ENCODE measurements at places on chromosomes 3 and 15.

GRCh38 chr15:82178061-82178460 is 84.5 kb downstream of the EFL1 start:
- no peak for DNase-seq

GRCh38 chr3:80263260-80263659 is 495.5 kb upstream of the ROBO1 start:
- DNase-seq: peak; percentile 1

DNA sequence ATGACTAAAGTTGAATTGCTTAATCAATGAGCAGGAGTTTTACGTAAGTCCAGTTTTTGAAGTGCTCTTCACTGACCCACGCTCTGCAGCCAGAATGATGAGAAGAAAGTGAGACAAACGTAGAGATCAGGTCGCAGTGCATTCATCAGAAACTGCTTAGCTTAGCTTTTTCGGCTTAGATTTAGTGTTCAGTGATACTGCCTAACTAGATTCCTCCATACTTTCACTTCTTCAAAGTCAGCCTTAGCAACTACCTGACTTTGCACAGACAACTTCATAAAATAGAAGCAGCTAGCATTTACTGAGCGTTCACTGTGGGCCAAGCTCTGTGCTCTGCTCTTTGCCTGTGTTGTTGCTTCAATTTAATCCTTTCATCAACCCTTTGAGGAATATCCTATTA is 116.1 kb downstream of the KCNH8 start:
- no peak for DNase-seq

GRCh38 chr15:101293122-101293521 is 1.9 kb downstream of the SNRPA1 start:
- no peak for DNase-seq

GRCh38 chr3:140316868-140317400 is 360.9 kb upstream of the TRIM42 start:
- no peak for DNase-seq

DNA sequence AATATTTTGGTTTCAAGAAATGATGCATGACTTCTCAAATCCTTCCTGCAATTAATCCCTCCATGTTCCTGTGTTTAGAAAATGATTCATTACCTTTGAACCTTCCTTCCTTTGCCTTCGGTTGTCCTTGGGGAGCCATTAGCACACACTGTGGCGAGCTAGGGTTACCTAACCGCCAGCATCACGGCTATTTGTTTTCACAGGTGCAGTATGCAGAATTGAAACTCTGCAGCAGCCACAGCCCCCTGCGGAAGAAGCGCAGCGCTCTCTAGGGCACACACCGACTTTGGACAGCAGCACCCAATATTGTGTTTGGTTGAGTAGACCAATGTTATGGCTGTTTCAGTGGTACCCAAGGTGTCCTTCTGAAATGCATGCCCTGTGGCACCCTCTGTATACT is 247.4 kb downstream of the MCTP2 start:
- no peak for DNase-seq

GRCh38 chr3:31186041-31186440 is 291.6 kb upstream of the GADL1 start:
- DNase-seq: no peak

DNA sequence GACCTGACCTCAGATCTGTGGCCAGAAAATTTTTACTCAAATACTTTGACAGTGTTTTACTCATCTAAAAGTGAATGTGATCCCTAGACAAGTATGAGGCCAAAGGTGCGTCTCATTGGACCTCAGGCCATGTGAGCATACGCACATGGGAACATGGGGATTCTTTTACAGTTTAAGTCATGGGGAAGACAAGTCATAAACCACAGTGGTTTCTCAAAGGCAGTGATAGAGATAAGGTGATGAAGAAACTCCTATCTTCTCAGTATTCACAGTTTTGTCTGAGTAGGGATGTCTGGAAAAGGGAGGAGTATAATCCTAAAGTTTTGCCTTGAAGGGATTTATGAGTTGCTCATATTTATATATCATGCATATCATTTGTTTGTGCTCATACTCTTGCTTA is 173.8 kb downstream of the FNDC3B start:
- peak; percentile 35 for DNase-seq

DNA sequence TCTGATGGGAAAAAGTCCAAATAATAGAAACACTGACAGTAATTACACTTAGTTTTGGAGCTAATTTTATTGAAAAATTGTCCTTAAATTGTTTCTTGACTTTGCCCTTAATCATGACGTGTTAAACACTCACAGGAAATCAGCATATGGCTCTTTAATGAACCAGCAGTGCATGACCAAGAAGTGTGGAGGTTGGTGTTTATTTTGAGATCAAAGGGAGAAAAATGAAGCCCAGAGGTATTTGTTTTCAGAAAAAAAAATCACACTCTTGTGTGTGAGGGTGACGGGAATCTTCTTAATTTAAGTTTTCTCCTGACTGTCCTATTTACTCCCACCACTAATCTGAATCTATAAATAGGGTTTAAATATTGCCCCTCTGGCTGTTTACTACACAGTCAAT is 28.8 kb upstream of the SYNM start:
- DNase-seq: no peak

GRCh38 chr3:94070341-94070911 is 7.6 kb downstream of the NSUN3 start:
- no peak for DNase-seq

DNA sequence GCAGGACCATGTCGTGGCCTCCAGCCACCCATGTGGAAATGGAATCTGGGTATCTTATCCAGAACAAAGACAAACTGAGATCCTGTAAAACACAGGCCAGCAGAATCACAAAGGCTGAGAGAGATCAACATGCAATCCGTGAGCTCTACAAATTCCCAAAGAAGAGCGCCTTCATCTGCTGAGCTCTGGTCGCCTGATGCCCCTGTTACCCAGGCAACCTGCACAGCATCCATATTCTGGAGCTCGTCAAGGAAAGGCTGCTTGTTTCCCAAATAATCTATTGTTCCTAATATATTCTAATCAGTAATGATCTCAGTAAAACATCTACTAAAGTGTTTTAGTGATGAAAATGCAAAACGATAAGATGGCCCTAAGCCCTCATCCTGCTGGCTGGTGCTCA is 133.6 kb downstream of the OCA2 start:
- no peak for DNase-seq

DNA sequence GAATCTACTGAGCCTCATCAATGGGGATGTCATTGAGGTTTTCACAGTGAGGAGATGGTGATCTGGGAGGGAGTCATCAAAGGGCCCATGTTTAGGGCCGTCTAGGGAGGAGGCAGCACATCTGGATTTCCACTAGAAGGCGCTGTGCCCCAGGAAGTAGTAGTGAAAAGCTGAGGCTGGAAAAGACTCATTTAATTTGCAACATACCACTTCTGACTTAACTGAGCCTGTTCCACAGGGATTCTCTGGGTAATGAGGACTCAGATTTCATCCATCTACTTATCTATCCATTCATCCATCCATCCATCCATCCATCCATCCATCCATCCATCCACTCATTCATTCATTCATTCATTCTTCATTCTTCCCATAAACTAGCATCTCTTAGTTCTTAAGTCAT is 17.4 kb upstream of the SHF start:
- peak; percentile 77 for DNase-seq

DNA sequence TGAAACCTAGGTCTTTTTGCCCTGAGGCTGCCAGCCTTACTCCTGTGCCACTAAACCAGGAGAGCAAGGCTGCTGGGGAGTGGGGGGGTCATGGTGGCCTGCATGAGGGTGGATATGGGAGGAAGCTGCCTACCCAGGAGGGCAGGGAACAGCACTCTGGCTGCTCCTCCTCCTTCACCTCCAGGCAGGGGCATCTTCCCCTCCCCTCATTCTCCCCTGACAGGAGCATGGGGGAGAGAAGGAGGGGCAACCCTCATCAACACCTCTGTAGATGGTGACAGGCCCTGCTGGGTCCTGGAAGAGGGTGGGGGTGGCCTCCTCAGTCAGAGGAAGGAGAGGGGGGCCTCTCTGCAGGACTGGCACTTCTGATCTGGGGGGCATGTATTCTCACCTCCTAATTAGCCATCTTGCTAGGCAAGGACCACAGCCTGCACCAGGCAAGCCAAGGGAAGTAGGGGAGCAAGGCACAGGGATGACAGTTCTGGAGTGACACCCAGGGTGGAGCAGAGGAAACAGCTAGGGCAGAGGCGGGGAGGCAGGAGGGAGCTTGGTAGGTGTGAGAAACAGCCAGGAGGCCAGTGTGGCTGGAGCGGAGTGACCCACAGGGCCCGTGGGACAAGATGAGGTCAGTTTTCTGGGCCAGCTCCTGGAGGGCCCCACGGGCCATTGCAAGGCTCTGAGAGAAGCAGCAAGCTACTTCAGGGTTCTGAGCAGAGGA is 4.9 kb downstream of the CCDC33 start:
- no peak for DNase-seq

DNA sequence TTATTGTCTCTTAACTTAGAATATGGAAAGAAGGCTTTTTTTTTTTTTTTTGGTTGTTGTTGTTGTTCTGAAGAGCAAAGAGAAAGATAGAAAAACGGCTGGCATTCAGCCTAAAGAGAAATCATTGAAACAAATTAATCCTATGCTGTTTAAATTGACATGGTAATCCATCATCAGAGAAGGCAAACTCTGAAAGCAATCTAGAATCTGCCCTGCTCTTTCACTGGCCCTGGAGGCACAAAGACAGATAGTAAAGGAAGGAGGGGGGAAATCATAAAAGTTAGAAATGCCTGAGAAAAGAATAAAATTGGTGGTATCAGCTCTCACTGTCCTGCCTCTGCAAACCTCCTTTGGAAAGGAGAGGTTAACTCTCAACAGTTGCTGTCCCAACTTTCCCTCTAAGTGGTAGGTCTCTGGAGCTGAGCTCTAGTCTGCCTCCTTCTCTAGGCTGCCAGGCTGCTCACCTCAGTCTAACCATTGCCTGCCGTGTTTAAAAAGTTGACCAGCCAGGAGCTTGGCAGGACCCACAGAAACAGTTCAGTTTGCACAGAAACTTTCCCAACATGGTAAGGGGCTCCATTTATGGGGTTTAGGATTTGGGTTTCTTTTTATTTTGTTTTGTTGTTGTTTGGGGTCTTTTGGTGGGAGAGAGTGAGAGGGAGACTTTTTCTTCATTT is 13.4 kb upstream of the NR2F2 start:
- DNase-seq: peak; percentile 83

DNA sequence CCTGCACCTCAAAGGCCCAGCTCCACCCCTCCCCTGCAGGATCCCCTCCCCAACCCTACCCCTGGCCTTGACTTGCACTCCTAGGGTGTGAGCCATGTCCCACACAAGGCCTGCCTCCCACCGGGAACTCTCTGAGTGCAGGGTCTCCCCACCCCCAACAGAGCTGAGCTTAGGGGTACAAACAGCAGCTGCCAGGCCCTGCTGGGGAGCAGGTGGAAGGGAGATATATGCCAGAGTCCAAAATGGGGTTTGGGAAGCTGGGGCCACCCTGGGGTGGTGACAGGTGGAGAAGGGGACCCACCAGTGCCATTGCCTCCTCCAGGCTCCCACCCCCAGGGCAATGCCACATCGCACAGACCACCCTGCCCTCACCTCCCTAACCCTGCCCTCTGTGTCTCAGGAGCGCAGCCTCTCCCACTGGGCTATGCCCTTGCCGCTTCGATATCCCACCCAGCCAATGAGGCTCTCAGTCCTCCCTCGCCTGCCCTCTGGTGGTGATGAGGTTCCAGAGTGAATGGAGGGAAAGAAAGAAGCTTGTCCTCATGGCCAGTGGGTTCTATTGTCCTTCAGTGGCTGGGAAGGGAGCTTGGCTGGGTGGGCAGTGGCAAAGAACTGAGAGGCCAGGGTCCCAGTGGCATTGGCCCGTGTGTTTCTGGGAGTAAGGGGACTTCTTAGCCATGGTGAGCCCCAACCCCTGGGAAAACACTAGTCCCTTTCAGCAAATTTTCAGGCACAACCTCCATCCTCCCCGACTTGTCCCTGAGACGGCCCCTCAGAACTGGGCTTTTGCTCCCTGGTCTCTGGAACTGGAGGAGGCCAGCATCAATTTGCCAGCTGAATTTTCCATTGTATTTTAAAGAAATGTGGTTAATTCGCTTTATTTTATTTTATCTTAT is 46.8 kb downstream of the CYP11A1 start:
- peak; percentile 73 for DNase-seq

DNA sequence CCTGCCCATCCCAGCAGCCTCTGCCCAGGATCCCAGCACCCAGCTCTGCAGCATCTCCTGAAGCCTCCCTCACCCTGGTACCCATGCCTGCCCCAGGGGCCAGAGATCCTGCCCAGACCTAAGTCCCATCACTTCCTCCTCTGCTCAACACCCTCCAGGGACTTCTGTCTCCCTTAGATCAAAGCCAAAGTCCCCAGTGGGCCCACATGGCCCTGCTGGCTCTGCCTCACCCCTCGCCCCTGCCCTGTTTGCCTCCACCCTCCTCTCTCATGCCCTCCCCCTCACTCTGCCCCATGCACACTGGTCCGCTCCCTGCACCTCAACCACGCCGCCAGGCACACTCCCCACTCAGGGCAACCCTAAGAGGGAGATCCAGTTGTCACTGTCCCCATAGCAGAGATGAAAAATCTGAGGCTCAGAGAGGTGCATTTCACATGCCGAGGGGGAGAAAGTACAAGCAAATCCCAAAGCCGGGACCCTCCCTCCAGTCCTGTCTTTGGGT is 146.5 kb downstream of the NUP210 start:
- no peak for DNase-seq

- no peak for DNase-seq
Measured at GRCh38 chr3:22988566-22988965, 214.6 kb upstream of the UBE2E2 start.

GRCh38 chr3:140761076-140761639 is 83.3 kb downstream of the TRIM42 start:
- DNase-seq: no peak

- no peak for DNase-seq
Measured at GRCh38 chr3:127000119-127000518, 17.2 kb downstream of the PLXNA1 start.

DNA sequence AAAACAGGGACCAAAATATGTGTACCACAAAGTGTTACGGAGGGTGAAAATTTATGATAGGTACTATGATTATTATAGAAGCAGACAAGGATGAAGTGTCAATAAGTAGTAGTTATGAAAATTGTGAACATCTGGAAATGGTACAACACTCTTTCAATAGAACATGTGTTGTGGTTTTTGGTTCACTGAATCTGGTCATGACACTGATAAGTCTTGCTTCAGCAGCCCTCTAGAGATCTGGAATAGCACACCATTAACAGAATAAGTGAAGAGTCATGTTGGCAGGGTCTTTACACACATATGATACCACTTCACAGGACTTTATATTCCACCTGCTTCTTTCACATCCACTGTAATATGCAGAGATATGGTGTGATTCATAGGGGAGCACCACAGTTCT is 985.2 kb upstream of the SEMA6D start:
- DNase-seq: no peak
